ENCODE measurements at places on chromosomes 4 and X.

- DNase-seq = no peak
These were observed 59.5 kb downstream of the HTRA3 start for GRCh38 chr4:8328866-8329559.

GRCh38 chr4:15575966-15576365, 79.2 kb downstream of the FBXL5 start:
- DNase-seq = no peak

DNA sequence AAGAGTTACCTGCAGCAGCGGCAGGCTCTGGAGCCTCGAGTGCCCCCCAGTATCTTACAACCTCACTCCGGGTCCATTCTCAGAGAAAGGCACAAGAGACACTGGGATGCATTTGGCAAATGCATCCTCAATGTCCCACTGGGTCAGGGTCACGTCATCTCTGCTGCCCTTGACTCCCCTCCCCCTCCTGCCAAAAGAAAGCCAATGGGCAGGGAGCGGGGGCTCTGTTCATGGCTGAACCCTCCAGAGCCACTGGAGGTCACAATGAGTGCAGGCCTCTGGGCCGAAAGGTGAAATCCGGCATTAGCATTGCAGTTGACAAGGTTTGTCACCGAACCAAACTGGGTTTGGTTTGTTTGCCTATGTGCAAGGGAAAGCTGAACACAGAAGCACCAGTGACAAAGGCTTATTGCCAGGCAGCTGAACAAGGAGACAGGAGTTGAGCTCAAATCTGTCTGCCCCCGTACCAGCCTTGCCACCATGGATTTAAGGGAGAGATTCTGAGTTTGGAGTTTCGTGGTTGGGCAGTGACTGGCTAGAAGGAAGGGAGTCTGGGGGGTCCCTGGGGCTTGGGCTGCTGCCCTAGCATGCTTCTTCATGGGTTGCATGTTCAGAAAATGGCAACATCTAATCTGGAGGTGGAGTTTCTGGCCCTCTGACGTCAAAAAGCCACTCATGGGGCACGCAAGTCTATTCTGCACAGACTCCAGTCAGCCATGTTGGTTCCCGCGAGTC, 64.3 kb downstream of the HTRA3 start:
- no peak for DNase-seq

- no peak for DNase-seq
These were observed 8.4 kb downstream of the APBB2 start for GRCh38 chr4:41205854-41206460.

DNA sequence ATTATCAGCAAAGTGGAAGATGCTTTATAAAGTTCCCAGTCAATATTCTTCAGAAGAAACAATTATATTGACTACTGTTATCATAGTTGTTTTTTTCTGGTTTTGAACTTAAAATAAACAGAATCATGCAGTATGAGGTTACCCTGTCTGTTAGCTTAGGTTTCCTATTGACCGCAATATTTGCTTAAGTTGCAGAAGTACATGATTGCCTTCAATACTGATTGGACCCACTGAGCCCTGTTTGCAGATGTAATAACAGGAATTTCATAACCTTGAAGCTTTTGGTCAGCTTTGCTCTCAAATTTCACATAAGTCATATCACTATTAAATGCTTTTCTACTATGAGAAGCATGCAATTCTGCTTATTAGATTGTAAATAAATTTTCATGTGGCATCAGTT, 229.1 kb upstream of the FSTL5 start:
- DNase-seq = no peak

- no peak for DNase-seq
These were observed 18.8 kb upstream of the TMEM131L start for GRCh38 chr4:153447175-153447905.

GRCh38 chrX:135625995-135626394, 87.4 kb upstream of the CT45A1 start:
- DNase-seq = no peak

DNA sequence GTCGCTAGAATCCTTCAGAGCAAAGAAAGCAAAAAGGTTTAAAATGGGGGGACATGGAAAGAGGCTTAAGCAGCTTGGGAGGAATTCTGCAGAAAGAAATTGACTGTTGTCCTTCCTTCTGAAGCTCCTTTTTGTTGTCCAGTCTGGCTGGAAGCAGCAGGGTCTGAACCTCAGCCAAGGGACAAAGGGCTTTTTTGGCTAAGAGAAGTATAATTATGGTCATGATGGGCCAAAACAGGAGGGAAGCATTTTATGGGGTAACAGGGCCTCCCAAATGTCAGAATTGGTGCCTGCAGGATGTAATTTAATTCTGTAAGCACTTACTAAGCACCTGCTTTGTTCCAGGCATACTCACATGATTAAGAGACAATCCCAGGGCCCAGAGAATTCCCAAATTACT, 74.2 kb upstream of the CPEB2 start:
- no peak for DNase-seq

GRCh38 chrX:150698981-150699380, 5.8 kb downstream of the MTMR1 start:
- DNase-seq = no peak

DNA sequence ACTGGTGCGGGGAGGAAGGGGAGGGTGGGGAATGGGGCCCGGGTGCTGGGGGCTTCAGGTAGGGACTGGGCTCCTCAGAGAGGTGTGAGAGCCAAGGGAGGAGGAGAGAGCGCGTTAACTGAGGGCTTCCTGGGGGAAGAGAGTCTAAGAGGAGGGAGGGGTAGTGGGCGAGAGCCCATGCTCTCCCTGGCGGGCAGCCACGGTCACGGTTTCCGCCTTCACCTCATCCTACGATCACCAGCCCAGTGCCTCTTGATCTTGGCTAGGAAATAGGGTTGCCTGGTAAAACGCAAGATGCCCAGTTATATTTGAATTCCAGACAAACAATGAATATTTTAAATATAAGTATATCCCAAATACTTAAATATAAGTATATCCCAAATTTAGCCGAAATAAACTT, 60.8 kb upstream of the GRPEL1 start:
- DNase-seq = no peak

GRCh38 chr4:89334311-89334710, 26.7 kb upstream of the GPRIN3 start:
- DNase-seq = no peak

DNA sequence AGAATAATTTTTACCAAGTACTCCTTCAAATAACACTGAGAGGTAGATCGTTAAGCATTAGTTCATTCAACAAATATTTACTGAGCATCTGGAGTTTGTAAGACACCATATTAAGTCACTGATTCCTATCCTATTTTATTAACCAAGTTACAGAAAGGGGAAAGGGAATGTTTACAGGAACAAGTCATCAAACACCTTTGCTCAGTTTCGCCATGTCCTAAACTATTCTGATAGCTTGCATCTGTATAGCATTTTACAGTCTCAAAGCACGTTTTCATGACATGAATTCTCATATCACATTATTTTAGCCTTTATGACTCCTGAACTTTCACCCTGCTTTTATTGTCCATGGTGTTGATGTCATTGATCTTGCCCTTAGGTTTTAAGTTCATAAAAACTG, 89.2 kb downstream of the AREG start:
- no peak for DNase-seq

DNA sequence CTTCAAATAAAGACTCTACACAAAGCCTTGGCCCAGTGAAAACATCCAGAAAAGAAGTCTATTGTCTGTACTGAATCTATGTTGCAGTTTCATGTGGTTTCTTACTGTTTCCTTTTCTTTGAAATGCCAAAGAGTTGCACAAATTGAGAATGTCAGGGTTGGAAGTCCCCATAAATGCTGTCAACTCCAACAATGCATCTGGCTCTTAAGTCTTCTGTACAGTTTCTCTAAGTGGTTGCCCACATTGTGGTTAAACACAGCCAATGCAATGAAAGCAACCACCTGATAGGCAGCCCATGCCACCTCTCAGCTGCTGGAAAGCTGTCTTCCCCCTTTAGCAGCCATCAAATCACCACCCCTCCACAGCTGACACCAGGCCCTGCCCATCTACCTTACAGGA, 67.2 kb upstream of the C1GALT1C1 start:
- DNase-seq = peak; percentile 72

- no peak for DNase-seq
These were observed 872.1 kb upstream of the PCDH10 start for GRCh38 chr4:132276989-132277388.

- no peak for DNase-seq
These were observed 29.8 kb downstream of the RAI2 start for GRCh38 chrX:17831255-17831654.
